ENCODE measurements at places on chromosomes 2 and 18.

DNA sequence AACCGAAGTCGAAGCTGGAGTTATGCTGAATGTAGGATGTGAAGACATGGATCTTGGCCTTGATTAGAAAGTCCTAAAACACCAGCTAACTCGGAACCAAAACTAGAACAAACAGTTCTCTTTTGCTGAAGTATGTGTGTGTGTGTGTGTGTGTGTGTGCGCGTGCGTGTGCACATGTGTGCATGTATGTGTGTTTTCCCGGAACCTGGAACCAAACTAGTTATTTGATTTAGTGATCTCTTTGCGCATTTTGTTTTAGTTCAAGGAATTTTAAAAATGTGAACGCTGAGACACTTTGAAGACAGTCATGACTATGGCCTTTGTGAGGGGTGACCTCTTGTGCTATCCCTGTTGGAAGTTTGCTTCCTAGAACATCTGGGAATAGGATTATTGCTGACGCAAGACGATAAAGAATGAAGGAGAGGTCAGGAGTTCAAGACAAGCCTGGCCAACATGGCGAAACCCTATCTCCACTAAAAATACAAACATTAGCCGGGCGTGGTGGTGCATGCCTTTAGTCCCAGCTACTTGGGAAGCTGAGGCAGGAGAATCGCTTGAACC, 23.8 kb downstream of the FHL2 start:
- no peak for DNase-seq

GRCh38 chr2:105005181-105005951, 32.5 kb upstream of the MRPS9 start:
- DNase-seq: no peak

GRCh38 chr18:40159141-40160017, 1795.7 kb upstream of the PIK3C3 start:
- no peak for DNase-seq

DNA sequence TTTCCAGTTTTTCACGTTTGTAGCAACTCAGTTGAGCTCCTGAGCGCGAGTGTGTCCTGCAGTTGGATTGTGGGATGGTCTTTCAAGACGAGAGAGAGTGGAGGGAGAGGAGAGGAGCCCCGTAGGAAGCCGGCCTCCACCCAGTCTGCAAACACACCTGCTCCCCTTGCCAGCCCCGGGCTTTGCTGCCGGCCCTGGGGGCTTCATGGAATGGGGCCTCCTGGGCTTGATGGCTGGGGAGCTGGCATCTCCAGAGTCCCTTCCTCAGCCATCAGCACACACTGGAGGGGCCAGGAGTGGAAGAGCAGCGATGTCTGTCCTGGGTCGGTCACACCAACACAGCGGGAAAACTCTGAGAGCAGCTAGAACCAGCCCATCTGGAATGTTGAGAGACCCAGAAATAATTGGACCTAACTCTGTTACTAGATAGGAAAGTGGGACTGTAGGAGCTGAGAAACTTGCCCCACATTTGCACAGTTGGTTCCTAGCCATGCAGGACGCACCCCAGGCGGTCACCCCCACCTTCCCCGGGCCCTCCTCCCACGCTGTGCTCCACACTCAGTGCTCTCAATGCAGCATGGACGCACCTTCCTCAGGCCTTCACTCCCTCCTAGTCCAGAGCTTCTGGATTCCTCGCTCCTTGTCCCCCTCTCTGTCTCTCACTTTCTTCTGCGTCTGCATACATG, 69.6 kb downstream of the PTGR3 start:
- no peak for DNase-seq

GRCh38 chr2:229665158-229665557, 49.2 kb downstream of the DNER start:
- no peak for DNase-seq

DNA sequence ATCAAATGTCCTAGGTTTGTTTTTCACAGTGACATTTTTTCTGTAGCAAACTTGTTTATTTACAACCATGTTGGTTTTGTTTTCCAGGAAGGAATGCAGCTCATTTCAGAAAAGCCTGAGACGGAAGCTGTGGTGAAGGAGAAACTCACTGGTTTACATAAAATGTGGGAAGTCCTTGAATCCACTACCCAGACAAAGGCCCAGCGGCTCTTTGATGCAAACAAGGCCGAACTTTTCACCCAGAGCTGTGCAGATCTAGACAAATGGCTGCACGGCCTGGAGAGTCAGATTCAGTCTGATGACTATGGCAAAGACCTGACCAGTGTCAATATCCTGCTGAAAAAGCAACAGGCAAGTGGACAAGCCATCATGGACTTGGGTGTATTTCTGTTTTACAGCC, 79.2 kb upstream of the EML6 start:
- DNase-seq: no peak

GRCh38 chr2:126826491-126826890, 72.2 kb upstream of the TEX51 start:
- no peak for DNase-seq

DNA sequence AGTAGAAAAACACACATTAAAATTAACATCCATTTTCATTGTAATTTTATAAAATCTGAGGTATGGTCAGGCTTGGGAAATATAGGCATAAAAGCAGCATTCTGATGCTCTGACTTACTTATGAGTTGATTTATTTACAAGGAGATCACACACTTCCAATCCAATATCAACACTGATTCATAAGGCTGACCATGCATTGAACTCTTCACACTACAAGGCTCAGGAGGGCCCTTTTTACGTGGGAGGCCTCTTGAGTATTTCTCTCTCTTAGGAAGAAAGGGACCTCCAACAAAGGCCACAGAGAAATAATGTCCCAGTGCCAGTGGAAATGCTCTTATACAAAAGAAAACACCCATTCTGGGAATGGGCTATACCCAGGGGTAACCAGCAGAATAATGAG, 222.8 kb downstream of the NAPG start:
- no peak for DNase-seq

GRCh38 chr2:199591826-199592225, 134.1 kb upstream of the SATB2 start:
- DNase-seq: no peak

DNA sequence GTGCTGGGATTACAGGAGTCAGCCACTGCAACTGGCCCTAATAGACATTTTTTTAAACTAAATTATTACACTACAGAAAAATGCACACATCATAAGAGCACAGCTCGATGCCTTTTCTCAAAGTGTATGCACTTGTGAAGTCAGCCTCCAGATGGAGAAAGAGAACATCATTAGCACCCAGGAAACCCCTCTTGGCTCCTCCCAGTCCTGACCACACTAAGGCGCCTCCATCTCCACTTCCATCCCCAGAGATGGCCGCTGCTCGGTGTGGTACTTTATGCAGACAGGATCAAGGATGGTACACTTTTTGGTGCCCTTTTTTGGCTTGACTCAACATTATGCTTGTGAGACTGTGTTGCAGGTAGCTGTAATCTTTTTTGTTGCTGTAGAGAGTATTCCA, 34.8 kb downstream of the RRM2 start:
- no peak for DNase-seq

DNA sequence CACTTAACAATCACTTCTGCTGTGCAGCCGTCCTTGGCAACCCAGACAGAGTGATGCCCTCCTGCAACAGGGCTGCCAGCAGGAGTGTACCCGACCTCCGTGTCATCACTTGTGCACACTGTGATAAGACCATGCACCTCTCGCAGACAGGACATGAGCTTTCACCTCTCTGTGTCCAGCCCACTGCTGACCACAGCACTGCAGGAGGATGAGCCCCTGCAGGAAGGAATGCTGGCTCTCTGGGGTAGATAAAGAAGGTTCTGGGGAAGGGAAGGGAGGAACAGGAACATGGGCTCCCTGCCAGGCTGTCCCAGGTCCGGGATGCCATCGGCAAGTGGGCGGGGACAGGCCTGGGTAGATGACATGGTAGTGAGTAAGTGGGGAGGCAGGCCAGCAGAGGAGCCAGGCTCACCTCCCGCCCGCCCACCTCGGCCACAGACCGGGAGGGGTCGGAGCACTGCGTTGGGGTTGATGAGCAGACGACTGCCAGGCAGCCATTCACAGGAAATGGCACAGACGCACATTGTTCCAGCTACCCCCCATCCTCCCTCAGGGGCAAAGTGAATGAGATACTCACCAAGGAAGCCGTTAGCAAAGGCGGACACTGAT, 18.6 kb upstream of the COL6A3 start:
- DNase-seq: peak; percentile 66

DNA sequence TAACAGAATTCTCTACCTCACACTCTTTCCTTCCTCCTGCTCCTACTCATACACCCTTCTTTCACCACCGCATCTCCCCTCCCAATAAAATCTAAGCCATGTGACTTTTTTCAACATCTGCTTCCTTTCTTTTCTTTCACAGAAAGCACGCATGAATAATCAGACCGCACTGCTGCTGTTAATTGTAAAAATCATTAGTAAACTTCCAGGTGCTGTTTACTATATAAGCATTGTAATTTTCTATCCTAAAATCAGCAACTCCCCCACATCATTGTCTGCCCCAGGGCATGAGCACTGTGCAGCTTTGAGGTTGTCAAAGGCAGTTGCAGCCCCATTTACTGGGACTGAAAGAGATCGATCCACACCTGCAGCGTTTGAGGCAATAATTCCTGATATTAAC, 782.6 kb upstream of the ID2 start:
- DNase-seq: no peak

GRCh38 chr18:28855989-28856388, 679.1 kb upstream of the CDH2 start:
- DNase-seq: no peak

DNA sequence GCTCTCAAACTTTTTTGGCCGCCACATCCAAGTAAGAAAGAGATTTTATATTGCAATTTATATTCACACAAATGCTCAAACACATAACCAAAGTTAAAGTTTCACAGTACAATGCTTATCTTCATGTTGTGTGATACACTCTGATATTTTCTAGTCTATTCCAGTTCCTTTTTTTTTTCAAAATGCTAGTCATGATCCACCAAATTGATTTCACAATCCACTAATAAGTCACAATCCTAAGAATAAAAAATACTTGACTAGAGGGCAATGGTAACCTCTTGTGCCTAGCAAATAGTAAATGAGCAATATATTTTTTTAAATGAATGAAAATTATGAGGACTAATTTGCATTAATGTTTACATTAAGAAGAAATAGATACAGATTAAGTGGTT, 5.8 kb upstream of the PTPN4 start:
- no peak for DNase-seq

DNA sequence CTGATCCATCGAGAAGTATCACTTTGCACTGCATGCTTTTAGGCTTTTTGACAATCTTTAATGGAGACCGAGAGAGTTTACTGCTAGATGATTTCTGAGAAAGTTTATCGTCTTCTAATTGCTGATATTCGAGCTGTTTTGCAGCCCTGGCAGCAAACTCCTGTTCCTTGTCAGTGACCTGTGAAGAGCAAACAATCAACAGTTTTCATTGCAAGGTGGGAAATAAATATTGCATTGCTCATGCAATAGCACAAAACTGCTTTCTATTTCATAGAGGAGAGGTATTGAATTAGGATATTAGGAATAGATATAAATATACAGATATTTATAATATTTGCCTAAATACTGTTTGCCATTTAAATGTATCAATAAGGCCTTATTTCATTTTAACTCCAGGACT, 65.5 kb downstream of the EPB41L3 start:
- DNase-seq: no peak

GRCh38 chr2:23594460-23594825, 209.5 kb downstream of the KLHL29 start:
- DNase-seq: no peak

Measured in T-cell (primary cell).